Prostate gland (tissue), 2 donors: ENCODE measurements at places on chromosomes 1 and 21. TPM values are rescaled to one million over a fixed set of nuclear protein-coding genes. Genes with fewer than 3 reads are reported as not detected.
A peak's percentile ranks its signal among the peaks of the same experiment; 100 is the strongest.

DNA sequence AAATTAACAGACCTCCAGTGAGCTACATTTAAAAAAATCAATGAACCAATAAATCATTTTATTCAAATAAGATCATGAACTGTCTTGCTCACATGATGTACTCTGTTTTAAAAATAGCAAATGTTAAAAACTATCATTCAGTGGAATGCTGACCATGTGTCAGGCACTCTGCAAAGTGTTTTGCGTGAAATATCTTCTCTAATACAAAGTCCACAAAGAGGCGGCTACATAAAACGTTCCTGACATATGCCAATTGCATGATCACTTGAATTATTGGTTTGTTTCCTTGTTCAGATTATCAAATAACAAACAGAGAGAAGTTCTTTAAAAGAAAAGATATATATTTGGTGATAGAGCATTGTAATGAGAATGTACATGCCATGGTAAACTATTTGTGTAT is 10.7 kb downstream of the FMO2 start:
- H3K27me3 ChIP-seq = no peaks in the 10 kb centered on the region
- H3K36me3 ChIP-seq = no peaks in the 10 kb centered on the region
- no peaks in the 10 kb centered on the region for H3K4me1 ChIP-seq
- H3K27ac ChIP-seq = no peak overlapping the region

DNA sequence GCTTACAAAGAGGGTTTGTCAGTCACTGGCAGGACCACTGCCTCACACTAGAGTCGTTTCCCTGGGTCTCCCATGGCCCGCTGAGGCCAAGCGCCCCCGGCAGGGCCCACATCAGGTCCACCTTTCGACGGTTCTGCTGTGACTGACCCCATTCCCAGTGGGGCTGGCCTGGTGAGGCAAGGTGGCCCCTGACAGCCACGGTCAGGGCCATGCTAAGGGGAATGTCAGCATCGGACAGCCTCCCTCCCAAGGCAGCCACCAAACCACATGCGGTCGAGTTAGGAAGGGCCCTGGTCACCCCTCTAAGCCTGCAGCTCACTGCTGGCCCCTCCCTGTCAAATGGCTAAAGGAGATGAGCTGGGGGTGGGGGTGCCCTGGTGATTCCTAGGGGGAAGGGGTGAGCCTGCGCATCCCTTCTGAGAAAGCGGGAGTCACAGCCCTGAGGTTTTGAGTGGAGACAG is 2.9 kb upstream of the KIF17 start:
- no peaks in the 10 kb centered on the region for H3K36me3 ChIP-seq
- DNase-seq = no peak
- H3K4me1 ChIP-seq = no peaks in the 10 kb centered on the region
- no peaks in the 10 kb centered on the region for H3K27me3 ChIP-seq

GRCh38 chr21:41928621-41929220 is 25.1 kb downstream of the C2CD2 start:
- no peak overlapping the region for H3K4me3 ChIP-seq
- peak overlapping the region; percentile 51 for H3K27ac ChIP-seq
- DNase-seq = no peak
- no peaks in the 10 kb centered on the region for H3K27me3 ChIP-seq
- H3K36me3 ChIP-seq = no peaks in the 10 kb centered on the region

ZSCAN20 gene
- total RNA-seq = 4.7 TPM

DNA sequence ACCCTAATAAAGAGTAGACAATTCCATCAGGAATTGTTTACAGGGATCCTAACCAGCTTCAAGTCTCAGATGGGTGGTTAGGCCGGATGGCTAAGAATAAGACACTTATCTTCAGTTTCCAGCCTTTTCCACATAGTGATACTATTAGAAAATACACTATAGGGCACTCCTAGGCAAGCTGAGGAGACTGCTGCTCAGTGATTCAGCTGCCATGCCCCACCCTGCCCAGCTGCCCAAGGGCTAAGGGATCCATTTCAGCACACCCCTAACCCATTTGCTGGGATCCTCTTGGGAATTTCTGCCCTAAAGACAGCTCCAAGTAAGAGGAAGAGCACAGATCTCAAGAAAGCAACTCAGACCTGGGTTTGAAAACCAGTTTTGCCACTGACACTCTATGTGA is 31.9 kb downstream of the PLPP3 start:
- H3K36me3 ChIP-seq = no peaks in the 10 kb centered on the region
- H3K27ac ChIP-seq = no peak overlapping the region
- H3K4me1 ChIP-seq = no peaks in the 10 kb centered on the region

GRCh38 chr1:109113590-109114341 is at the start of gene ELAPOR1:
Gene ELAPOR1 (plus strand): TSS chr1:109114115. CDS start chr1:109114184, 69 bp downstream.
- H3K36me3 ChIP-seq = no peaks in the 10 kb centered on the region
- H3K27ac ChIP-seq = peak within 1 kb of the TSS; percentile 70

VTCN1 gene
- total RNA-seq = 4.0 TPM

IL24 gene
- total RNA-seq = not detected

- no peaks in the 10 kb centered on the region for H3K4me1 ChIP-seq
- H3K4me3 ChIP-seq = no peak overlapping the region
- no peak for DNase-seq
- H3K27me3 ChIP-seq = no peaks in the 10 kb centered on the region
- no peak overlapping the region for H3K27ac ChIP-seq
Observed at GRCh38 chr1:43472087-43472462, 18.3 kb upstream of the HYI start.

TCEA3 gene
- total RNA-seq = 115 TPM

- no peak for DNase-seq
- H3K27ac ChIP-seq = no peak overlapping the region
- no peak overlapping the region for H3K4me3 ChIP-seq
- H3K27me3 ChIP-seq = no peaks in the 10 kb centered on the region
- H3K36me3 ChIP-seq = no peaks in the 10 kb centered on the region
Observed at GRCh38 chr1:81700728-81701470, 99.8 kb upstream of the ADGRL2 start.

- peaks cover under 1% of the 10 kb centered on the region for H3K4me1 ChIP-seq
- no peak overlapping the region for H3K4me3 ChIP-seq
- H3K27ac ChIP-seq = no peak overlapping the region
- no peaks in the 10 kb centered on the region for H3K36me3 ChIP-seq
Observed at GRCh38 chr1:206464456-206464964, 5.8 kb upstream of the IKBKE start.

PLCH2 gene
- total RNA-seq = 29.8 TPM

DNA sequence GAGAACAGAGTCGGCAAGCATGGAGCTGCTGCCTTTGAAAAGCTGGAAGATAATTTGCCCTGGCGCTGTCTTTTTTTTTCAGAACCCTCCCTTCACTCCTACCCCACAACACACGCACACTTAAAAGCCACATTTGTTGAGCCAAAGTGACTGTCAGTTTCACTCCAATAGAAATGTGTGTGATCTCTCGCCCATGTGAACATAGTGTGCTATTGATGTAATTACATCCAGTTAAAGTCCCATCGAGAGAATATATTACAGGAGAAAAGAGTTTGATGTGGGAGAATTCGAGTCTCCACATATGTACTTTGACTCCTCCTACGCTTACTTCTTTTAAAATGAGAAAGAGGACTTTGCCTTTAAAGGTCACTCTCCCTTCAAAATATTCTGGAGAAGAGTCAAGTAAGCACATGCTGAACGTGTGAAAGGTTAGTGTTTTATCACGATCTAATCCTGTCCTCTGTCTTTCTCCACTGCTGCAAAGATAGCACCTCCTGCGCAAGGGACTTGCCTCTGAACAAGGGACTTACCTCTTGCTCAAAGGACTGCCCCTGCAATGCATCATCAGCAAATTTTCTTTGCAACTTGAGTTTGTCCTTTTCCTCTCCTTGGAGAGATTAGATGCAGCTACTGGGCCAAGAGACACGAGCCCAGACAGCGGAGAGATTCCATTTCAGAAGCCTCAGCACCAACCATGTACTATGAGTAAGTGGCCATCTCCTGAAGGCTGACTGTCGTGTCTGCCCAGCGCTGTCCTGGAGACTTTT is 613.9 kb downstream of the PTPRU start:
- no peaks in the 10 kb centered on the region for H3K4me1 ChIP-seq
- H3K27ac ChIP-seq = no peak overlapping the region
- no peak for DNase-seq
- H3K36me3 ChIP-seq = no peaks in the 10 kb centered on the region
- no peaks in the 10 kb centered on the region for H3K27me3 ChIP-seq

DNA sequence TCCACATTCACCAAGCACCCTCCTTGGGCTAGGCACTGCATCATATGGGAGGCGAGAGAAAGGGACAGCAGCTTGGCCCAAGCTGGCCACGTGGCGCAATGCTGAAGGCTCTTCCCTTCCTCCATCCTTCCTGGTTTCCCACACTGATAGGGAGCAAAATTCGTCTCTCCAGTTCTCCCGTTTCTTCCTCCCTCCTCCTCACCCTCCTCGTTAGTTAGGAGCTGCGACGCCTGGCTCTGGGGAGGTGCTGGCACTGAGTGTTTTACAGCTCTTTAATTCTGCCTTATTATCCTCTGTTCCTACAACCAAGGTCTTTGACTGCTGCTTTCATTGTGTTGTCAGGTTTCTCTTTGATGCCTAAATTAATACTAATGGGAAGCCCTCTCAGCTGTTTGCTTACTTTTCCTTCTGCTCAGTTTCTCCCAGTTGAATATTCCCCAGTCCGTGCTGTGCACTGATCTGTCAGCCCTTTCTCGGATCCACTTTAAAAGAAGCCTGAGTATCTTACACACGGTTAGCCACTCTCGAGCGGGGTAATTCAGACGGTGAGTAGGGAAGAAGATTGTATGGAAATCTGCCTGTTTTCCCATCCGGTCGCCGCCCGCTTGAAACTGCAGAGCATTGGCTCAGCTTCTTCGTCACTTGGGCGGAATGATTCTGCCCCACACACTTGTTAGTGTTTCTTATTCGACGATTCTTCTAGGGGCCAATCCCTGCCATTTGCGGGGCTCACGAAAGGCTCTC is 56.2 kb upstream of the SMYD2 start:
- no peak overlapping the region for H3K4me3 ChIP-seq
- no peaks in the 10 kb centered on the region for H3K4me1 ChIP-seq
- no peak overlapping the region for H3K27ac ChIP-seq
- H3K36me3 ChIP-seq = no peaks in the 10 kb centered on the region
- no peaks in the 10 kb centered on the region for H3K27me3 ChIP-seq

GRCh38 chr1:85850238-85850637 is 142.0 kb upstream of the ZNHIT6 start:
- no peaks in the 10 kb centered on the region for H3K27me3 ChIP-seq
- H3K4me1 ChIP-seq = no peaks in the 10 kb centered on the region
- DNase-seq = no peak

DNA sequence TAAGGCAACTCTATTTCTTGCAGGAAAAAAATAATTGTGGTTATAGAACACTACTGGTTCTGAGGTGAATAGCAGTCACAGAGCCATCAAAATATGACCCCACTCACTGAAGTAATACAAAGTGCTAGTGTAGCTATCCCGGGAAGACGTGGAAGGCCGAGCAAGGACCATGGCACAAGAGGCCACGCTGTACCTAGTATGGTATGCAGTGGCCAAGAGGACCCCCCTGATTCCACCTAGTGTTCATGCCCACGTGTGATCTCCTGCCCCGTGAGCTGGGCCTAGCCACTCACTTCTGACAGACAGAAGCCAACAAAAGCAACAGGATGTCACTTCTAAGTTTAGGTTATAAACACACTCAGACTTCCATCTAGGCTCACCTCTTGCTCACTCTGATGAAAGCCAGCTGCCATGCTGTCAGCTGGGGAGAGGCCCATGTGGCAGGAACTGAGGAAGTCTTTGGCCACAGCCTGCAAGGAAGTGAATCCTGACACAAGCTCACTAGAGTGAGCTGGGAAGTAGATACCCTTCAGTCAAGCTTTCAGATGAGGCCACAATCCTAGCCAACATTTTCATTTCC is 21.7 kb upstream of the LSS start:
- no peak overlapping the region for H3K4me3 ChIP-seq
- no peak overlapping the region for H3K27ac ChIP-seq
- no peaks in the 10 kb centered on the region for H3K27me3 ChIP-seq
- no peaks in the 10 kb centered on the region for H3K4me1 ChIP-seq
- no peak for DNase-seq

DNA sequence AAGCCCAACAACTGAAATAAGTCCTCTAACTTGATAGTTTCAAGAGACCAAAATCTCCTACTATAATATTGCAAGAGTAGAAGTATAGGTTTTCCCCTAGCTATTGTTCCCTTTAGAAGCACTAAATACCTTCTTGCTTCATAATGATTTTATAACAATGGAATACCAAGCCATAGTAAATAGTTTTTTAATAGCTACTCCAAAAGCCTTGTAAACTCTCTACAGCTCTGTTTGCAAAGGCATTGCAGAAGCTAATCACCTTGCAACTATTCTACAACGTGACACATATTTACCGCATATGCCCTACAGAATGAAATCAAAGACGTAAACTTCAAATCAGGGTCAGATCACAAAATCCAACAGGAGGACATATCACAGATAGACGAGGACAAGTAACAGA is 451.5 kb upstream of the ZRANB2 start:
- no peaks in the 10 kb centered on the region for H3K4me1 ChIP-seq
- no peaks in the 10 kb centered on the region for H3K27me3 ChIP-seq
- no peak overlapping the region for H3K4me3 ChIP-seq
- DNase-seq = no peak
- H3K27ac ChIP-seq = no peak overlapping the region

DNA sequence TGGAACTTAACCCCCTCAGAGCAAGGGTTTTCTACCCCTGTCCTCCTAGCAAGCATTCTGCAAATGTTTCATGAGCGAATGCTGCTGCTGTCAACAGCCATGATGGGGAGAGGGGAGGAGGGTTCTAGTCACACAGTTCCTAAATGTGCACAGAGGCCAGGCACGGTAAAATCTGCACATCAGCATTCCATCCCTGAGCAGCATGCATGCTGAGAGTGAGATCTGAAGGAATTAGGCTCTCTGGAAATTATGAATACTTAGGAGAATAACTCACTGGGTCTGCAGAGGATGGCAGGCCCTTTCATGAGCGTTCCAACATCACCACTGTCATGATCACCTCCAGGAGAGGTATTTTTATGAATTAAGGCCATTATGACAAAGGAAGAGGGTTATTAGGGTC is 2.1 kb downstream of the VTCN1 start:
- H3K4me1 ChIP-seq = no peaks in the 10 kb centered on the region
- H3K36me3 ChIP-seq = no peaks in the 10 kb centered on the region
- no peak for DNase-seq
- no peak overlapping the region for H3K27ac ChIP-seq

DNA sequence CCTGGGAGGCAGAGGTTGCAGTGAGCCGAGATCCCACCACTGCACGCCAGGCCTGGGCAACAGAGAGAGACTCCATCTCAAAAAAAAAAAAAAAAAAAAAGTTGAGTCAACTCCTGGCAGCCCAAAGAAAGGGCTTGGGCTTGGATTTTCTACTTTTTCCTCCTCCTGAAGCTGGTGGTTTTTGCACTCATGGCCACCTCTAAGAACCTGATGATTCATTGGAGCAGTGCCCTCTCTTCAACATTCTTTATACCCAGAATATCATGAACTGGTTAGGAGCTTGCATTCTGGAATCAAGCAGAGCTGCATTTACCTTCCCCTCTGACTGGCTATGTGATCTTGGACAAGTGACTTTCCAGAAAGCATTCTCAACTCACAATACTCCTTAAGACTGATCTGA is 3.5 kb upstream of the ACTA1 start:
- H3K4me1 ChIP-seq = peaks cover under 1% of the 10 kb centered on the region
- no peak overlapping the region for H3K4me3 ChIP-seq
- no peak overlapping the region for H3K27ac ChIP-seq
- H3K27me3 ChIP-seq = peaks cover 25% of the 10 kb centered on the region
- H3K36me3 ChIP-seq = no peaks in the 10 kb centered on the region
